ENCODE measurements at places on chromosomes 1 and 21.

DNA sequence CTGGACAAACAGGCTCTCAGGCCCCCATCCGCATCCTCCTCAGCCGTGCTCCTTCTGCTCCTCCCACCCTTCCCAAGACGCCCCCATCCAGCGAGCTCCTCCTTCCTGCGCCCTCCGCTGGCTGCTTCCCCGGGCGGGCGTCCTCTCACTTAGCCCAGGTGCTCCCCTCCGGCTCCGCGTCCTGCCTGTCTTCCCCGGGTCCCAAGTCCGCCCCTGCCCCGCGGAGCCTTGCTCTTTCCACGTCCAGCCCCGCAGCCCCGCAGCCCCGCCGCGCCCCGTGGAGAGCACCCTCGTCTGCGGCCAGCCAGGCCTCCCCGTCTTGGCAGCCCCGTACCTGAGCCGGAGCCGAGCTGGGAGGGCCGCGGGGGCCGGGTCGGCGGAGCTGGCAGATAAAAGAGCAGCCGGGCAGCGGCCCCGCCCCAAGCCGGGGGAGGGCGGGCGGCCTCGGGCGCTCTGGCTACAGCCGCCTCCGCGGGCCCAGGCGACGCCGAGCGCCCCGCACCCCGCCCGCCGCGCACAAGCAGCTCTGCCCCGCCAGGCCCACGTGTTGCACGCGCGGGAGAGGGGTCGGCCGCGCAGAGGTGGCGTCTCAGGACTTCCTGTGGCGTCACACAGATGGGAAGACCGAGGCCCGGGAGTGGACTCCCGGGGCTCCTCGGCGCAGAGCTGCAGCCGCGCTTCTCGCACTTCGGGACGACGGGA, at the start of gene PAQR7:
Gene PAQR7, minus strand, starts transcription at position 555 of the 702 bp plus-strand sequence. CDS start 11,869 bp downstream, outside the sequence.
- peak within 1 kb of the TSS; percentile 69 for H3K4me3 ChIP-seq
- DNase-seq, result peak; percentile 90
- no peaks in the 10 kb centered on the region for H3K27me3 ChIP-seq

DNA sequence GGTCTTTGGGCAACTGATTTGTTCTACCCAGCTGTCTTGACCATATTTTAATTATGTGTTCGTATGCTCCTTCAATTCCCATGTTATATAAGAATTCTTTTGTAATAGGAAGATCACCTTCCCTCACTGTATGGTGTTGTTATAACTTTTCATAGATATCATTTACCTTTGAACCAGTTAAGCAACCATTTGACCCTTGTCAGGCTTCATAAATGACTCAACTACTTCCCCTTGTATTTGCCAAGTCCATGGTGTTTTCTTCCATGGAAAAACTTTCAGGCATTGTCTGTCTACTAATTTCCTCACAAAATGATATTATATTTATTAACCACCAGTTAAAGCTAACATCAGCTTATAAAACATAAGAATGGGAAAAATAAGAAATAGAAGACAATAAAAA, 5.1 kb downstream of the BPNT1 start:
- H3K27ac ChIP-seq, result no peak overlapping the region
- H3K36me3 ChIP-seq, result peaks cover under 1% of the 10 kb centered on the region
- H3K4me3 ChIP-seq, result no peak overlapping the region
- peaks cover 2% of the 10 kb centered on the region for H3K4me1 ChIP-seq
- DNase-seq, result no peak
- no peaks in the 10 kb centered on the region for H3K27me3 ChIP-seq

- no peak for DNase-seq
- H3K4me3 ChIP-seq, result no peak overlapping the region
- H3K27me3 ChIP-seq, result no peaks in the 10 kb centered on the region
- no peak overlapping the region for H3K27ac ChIP-seq
- peaks cover 34% of the 10 kb centered on the region for H3K4me1 ChIP-seq
- H3K36me3 ChIP-seq, result no peaks in the 10 kb centered on the region
These were observed 2.5 kb downstream of the GPR3 start for GRCh38 chr1:27394925-27395324.

- DNase-seq, result no peak
- no peaks in the 10 kb centered on the region for H3K36me3 ChIP-seq
- H3K27ac ChIP-seq, result no peak overlapping the region
- no peaks in the 10 kb centered on the region for H3K27me3 ChIP-seq
- no peak overlapping the region for H3K4me3 ChIP-seq
- H3K4me1 ChIP-seq, result no peaks in the 10 kb centered on the region
These were observed 38.3 kb upstream of the ADORA3 start for GRCh38 chr1:111541721-111542120.

- no peak within 1 kb of the TSS for H3K27ac ChIP-seq
- no peaks in the 10 kb centered on the region for H3K27me3 ChIP-seq
- H3K4me1 ChIP-seq, result peaks cover under 1% of the 10 kb centered on the region
- H3K36me3 ChIP-seq, result no peaks in the 10 kb centered on the region
- H3K4me3 ChIP-seq, result no peak within 1 kb of the TSS
- DNase-seq, result no peak
These were observed at the start of gene TNN for GRCh38 chr1:175067362-175068106. TNN (plus strand) TSS chr1:175067833; CDS start chr1:175077419, 9,586 bp downstream.

GRCh38 chr21:39046236-39046916, 136.9 kb downstream of the PSMG1 start:
- no peak overlapping the region for H3K27ac ChIP-seq
- H3K27me3 ChIP-seq, result no peaks in the 10 kb centered on the region
- no peak overlapping the region for H3K4me3 ChIP-seq
- H3K36me3 ChIP-seq, result no peaks in the 10 kb centered on the region

GRCh38 chr21:42091899-42092508, 20.9 kb downstream of the UMODL1 start:
- H3K4me3 ChIP-seq, result no peak overlapping the region
- H3K4me1 ChIP-seq, result no peaks in the 10 kb centered on the region
- H3K36me3 ChIP-seq, result no peaks in the 10 kb centered on the region
- DNase-seq, result no peak
